ENCODE measurements at places on chromosomes 11 and 22.

DNA sequence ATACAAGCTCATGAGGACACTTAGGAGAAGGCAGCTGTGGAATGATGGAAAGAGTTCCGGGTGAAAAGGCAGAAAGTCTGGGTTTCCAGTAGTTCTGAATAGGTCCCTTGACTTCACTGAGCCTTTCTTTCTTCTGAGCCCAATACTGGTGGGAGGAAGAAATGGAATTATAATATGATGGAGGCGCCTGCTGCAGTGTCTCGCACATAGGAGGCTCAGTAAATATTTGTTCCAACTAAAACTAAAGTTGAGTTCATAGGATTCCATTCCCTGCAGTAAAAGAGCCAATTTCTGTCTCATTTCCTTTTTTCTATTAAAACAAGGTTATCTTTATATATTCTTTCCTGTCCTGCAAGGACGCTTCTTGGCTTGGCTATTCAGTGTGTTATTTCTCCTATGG is 5.2 kb upstream of the CLMP start:
- DNase-seq: no peak

DNA sequence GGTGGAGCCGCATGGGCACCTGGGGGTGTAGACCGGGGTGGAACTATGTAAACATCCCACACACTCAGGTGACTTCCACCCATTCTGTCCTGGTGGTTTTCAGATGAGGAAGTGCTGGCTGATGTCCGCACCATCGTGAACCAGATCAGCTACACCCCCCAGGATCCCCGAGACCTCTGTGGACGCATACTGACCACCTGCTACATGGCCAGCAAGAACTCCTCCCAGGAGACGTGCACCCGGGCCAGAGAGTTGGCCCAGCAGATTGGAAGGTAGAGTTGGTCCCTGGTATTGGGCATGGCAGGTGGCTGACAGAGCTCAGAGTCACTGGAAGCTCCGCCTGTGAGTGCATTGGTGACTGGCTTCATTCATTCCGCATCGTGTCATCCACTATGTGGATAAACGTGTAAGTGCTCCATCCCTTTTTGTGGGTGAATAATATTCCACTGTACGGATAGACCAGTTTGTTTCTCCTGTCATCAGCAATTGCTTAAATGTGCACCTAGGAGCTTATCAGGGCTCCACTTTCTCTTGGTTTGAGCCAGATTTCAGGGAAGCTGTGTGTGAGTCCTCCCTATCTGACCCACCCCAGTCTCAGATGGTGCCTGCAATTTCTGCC is 29.9 kb downstream of the NADSYN1 start:
- no peak for DNase-seq

- peak; percentile 1 for DNase-seq
These were observed 224.2 kb downstream of the GUCY1A2 start for GRCh38 chr11:106794058-106794457.

- no peak for DNase-seq
These were observed 8.7 kb upstream of the OR51B4 start for GRCh38 chr11:5310423-5310822.

DNA sequence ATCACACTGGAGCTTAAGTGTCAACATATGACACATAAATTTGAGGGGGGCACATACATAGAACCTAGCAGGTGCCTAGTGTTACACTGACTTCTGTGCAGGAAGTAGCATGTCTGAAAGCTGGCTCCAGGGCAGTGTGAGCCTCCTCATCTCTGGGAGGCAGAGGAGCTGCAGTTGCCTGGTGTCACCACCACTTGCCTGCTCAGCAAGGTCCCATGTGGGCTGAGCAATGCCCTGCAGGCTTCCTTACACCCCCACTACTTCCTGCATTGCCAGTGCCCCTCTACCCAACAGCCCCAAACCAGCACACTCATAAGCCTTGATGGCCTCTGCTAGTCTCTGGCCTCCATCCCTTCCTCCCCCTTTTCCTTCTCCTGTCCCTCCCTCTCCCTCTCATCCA is 165.8 kb downstream of the BUD13 start:
- no peak for DNase-seq

GRCh38 chr11:26550022-26550421 is 22.0 kb downstream of the MUC15 start:
- no peak for DNase-seq

GRCh38 chr22:46574438-46574992 is 37.1 kb upstream of the CELSR1 start:
- DNase-seq: no peak

DNA sequence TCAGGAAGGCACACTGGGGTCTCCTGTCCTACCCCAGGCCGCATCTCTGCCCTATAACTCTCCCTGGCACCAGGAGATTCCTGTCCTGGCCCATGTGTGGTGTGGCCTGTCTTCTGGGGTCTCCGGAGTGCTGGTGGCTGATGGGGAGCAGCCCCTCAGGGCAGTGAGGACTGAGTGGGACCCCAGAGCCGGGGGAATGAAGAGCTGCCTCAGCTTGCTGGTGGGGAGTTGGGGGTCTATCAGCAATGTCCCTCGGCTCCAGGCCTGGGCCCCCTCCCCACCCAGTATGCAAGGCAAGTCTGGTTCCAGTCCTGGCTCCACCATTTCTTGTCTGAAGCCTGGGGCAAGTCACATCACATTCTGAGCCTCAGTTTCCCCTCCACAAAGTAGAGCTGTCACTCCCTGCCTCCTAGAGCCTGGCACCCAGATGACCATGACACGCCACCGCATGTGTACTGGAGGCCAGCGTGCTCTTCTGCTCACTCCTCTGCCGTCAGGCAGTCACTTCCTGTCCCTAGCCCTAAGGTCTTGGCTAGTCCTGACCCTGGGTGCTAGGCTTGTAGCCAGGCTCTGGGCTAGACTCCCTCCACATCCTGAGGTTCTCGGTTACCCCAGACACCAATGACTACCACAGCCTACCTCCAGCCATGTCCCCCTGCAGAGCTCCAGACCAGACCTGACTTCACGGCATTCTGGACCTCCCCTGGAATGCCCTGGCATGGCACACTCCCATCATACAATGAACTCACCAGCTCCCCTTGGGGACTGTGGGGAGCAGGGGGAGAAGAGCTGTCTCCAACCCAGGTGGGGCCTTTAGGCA is 12.8 kb downstream of the ARAP1 start:
- DNase-seq: no peak

GRCh38 chr22:21573750-21574494 is 6.4 kb downstream of the UBE2L3 start:
- no peak for DNase-seq

GRCh38 chr11:117786135-117786870 is 10.7 kb downstream of the DSCAML1 start:
- no peak for DNase-seq

DNA sequence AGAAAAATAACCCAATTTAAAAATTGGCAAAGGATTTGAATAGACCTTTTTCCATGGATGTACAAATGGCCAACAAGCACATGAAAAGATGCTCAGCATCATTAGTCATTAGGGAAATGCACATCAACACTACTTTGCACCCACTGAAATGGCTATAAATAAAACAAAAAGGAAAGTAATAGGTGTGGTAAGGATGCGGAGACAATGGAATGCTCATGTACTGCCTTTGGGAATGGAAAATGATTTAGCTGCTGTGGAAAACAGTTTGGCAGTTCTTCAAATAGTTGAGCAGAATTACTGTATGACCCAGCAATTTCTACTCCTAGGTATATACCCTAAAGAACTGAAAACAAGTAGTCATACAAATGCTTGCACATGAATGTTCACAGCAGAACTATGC is 37.4 kb downstream of the LARGE2 start:
- peak; percentile 64 for DNase-seq

GRCh38 chr11:64148226-64148916 is 17.5 kb downstream of the MACROD1 start:
- peak; percentile 75 for DNase-seq

DNA sequence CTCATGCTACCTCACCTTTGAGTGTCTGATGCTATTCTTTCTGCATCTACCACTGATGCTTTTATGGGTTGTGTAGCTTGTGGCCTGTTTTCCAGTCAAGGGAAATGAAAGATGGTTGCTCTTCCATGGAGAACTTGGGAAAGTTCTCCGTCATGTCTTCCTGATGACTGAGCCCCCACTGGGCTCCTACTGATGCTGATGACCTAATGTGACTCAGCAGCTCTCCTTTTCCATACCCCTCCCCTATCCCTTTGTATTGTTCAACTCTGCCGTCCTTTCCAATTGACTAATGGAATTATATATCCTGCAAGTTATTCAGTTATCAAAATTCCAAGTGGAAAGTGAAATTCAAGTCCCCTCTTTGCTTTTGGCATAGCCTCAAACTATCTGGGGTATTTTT is 44.7 kb downstream of the REXO2 start:
- no peak for DNase-seq

Data from EH (cell line).